Activated CD4-positive, alpha-beta T cell treated with anti-CD3 and anti-CD28 coated beads, Interleukin-2, amount 10 ng/mL, durations not matched to agents 24 days and 14 days (primary cell): ENCODE measurements at places on chromosomes 1 and 21. TPM values are rescaled to one million over a fixed set of nuclear protein-coding genes. Genes with fewer than 3 reads are reported as not detected.
A peak's percentile ranks its signal among the peaks of the same experiment; 100 is the strongest.

RIT1 gene
- 17.9 and 21.7 TPM in 2 replicates for total RNA-seq

C1orf74 gene
- total RNA-seq, result 2.4 and 3.2 TPM in 2 replicates

MROH7 gene
- 0.07 and 0.12 TPM in 2 replicates for total RNA-seq

FCRL2 gene
- not detected in 2 replicates for total RNA-seq

MAEL gene
- total RNA-seq, result not detected in 2 replicates

ARHGEF16 gene
- total RNA-seq, result not detected in 2 replicates

RAP1A gene
- 306 and 307 TPM in 2 replicates for total RNA-seq

TOR1AIP1 gene
- total RNA-seq, result 69.2 and 77.2 TPM in 2 replicates

PUSL1 gene
- 33.4 and 35.2 TPM in 2 replicates for total RNA-seq

NTMT2 gene
- not detected in 2 replicates for total RNA-seq

- H3K4me1 ChIP-seq, result peaks cover 1% of the 10 kb centered on the region
- H3K27me3 ChIP-seq, result no peaks in the 10 kb centered on the region
- DNase-seq, result no peak
Measured at GRCh38 chr1:88330201-88330600, 353.9 kb upstream of the PKN2 start.

DNA sequence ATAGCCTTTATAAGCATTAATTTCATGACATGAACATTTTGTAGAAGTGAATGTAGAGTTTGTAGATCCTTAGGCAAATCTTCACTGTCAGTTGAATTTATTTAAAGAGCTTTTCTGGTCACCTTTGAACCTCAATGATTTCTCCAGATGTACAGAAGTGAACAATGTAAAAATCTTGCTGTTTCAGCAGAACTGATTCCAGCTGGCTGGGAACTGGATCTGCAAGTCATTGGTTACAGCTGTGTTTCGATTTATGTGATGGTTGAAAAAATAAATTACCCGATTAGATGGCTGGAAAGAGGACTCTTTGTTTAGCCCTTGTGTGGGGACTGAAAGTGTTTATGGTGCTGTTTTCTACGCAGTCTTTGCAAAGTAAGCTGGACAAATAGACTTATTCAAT is 849.8 kb downstream of the USP25 start:
- no peaks in the 10 kb centered on the region for H3K36me3 ChIP-seq
- DNase-seq, result no peak
- no peak overlapping the region for H3K4me3 ChIP-seq
- no peaks in the 10 kb centered on the region for H3K4me1 ChIP-seq
- no peaks in the 10 kb centered on the region for H3K27me3 ChIP-seq

- no peaks in the 10 kb centered on the region for H3K4me1 ChIP-seq
- H3K27me3 ChIP-seq, result peaks cover 4% of the 10 kb centered on the region
- no peak for DNase-seq
- no peak overlapping the region for H3K27ac ChIP-seq
- H3K4me3 ChIP-seq, result no peak overlapping the region
Measured at GRCh38 chr1:178039891-178040290, 54.0 kb upstream of the RASAL2 start.

DNA sequence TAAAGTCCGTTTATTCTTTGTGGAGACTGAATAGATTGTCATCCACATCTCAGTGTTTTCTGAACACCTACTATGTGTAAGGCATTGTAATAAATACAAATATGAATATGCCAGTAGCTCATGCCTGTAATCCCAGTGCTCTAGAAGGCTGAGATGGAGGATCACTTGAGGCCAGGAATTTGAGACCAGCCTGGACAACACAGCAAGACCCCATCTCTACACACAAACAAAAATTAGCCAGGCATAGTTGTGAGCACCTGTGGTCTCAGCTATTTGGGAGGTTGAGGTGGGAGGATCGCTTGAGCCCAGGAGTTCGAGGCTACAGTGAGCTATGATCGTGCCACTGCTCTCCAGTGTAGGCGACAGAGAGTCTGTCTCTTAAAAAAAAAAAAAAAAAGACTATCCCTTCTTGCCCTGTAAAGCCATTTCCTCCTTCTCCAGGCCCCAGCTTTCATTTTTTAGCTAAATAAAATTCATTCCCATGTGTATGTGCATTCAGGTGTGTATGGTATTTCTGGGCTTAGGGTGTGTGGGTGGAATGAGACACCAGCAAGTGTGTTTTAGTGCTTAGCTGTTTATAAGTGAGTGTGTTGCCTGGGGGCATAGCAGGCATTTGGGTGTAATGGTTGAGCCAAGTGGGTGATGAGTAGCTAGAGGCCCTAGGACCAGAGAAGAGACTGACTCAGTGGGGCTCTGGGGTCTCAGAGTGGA is 7.8 kb downstream of the CELSR2 start:
- no peak overlapping the region for H3K27ac ChIP-seq
- no peaks in the 10 kb centered on the region for H3K36me3 ChIP-seq
- H3K4me1 ChIP-seq, result no peaks in the 10 kb centered on the region
- H3K4me3 ChIP-seq, result no peak overlapping the region

DNA sequence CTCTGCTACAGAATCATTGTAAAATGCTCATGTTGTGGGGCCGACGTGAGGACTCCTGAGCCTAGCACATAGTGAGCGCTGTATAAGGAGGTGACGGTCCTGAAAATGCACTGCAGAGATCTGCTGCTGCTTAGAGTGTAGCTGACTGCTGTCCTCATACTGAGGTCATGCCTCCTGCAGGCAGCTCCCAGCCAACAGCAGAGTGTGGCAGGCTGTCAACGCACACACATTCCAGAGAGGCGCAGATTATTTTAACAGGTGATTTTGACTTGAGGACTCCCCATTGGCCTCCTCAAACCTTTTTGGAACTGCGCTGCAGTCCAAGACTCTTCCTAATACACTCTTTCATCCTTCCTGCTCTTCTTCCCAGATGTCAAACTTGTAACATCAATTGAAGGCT is 119.8 kb upstream of the KCNJ6 start:
- no peak overlapping the region for H3K27ac ChIP-seq
- H3K36me3 ChIP-seq, result no peaks in the 10 kb centered on the region
- H3K4me1 ChIP-seq, result no peaks in the 10 kb centered on the region

GRCh38 chr1:34924759-34925555 is 4.5 kb downstream of the DLGAP3 start:
- H3K27me3 ChIP-seq, result peaks cover 56% of the 10 kb centered on the region
- H3K4me1 ChIP-seq, result peaks cover 5% of the 10 kb centered on the region
- peak; percentile 86 for DNase-seq
- H3K27ac ChIP-seq, result no peak overlapping the region
- no peak overlapping the region for H3K4me3 ChIP-seq
- no peaks in the 10 kb centered on the region for H3K36me3 ChIP-seq

DNA sequence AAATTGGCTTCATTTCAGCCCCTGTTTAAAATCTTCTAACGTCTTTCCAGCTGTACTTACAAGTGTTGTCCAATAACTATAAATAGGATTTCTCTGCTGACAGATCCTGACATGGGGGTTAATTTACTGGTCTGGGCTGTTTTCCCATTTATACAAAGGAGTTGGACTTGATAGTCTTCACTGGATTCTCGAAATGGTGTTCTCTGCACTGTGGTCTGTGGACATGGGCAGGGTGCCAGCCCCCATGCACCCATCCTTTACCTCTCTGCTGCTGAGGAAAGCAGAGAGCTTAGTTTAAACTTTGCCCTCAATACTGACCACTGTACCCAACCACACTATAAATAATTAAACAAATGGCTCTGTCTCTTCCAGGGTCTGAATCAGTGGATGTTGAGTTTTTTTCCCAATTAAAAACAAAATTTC is 5.2 kb downstream of the DIO1 start:
- no peak overlapping the region for H3K4me3 ChIP-seq
- no peak overlapping the region for H3K27ac ChIP-seq
- no peaks in the 10 kb centered on the region for H3K36me3 ChIP-seq
- no peak for DNase-seq

- H3K36me3 ChIP-seq, result peaks cover 4% of the 10 kb centered on the region
- no peak within 1 kb of the TSS for H3K27ac ChIP-seq
- no peaks in the 10 kb centered on the region for H3K4me1 ChIP-seq
- DNase-seq, result no peak
- H3K27me3 ChIP-seq, result peaks cover 20% of the 10 kb centered on the region
Measured at GRCh38 chr21:44666401-44667320, at the start of gene KRTAP12-2. Gene KRTAP12-2, minus strand, starts transcription at chr21:44666927. Its CDS starts 41 bp downstream, at chr21:44666886.

DNA sequence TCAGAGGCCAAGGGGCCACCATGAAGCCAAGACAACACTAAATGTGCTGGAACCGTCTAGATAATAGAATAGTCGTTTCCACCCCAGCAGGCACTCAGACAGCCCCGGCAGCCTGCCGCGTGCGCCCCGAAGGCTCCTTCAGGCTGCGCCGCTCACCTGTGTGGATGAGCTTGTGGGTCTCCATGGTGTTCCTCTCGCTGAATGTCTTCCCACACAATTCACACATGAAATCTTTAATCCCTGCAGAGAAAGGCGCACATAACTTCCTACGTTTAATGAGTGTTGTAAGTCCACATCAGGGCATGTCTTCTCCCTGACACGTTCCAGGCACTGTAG is 43.7 kb upstream of the RIPK4 start:
- H3K36me3 ChIP-seq, result peaks cover 32% of the 10 kb centered on the region
- peaks cover 2% of the 10 kb centered on the region for H3K4me1 ChIP-seq
- H3K4me3 ChIP-seq, result no peak overlapping the region
- no peak for DNase-seq

DNA sequence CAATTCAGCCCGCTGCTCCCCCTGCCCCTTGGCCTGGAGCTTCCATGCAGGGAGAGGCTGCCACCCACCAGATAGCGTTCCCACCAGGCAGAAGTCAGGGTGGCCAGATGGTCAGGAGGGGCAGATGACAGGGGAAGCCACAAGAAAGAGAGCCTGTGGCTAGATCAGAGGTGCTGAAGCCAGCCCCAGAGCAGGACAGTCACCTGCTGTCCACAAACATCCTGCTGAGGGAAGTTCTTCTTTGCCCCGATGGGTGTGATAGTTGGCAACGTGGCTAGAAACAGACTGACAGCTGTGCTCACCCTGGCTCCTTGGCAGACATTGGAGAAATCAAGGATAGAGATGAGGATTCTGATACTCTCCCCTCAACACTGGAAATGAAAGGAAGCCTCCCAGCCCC is 27.2 kb upstream of the SRP9 start:
- no peak overlapping the region for H3K4me3 ChIP-seq
- H3K27me3 ChIP-seq, result peaks cover 4% of the 10 kb centered on the region
- no peaks in the 10 kb centered on the region for H3K4me1 ChIP-seq

- H3K27ac ChIP-seq, result no peak overlapping the region
- peaks cover 26% of the 10 kb centered on the region for H3K27me3 ChIP-seq
Measured at GRCh38 chr1:114660238-114660637, 9.6 kb downstream of the DENND2C start.

- H3K36me3 ChIP-seq, result no peaks in the 10 kb centered on the region
- no peak for DNase-seq
- no peaks in the 10 kb centered on the region for H3K27me3 ChIP-seq
Measured at GRCh38 chr1:66282891-66283621, 250.9 kb upstream of the SGIP1 start.

GRCh38 chr1:209354840-209355165 is 228.7 kb upstream of the CAMK1G start:
- H3K27me3 ChIP-seq, result peaks cover under 1% of the 10 kb centered on the region
- DNase-seq, result no peak
- no peaks in the 10 kb centered on the region for H3K36me3 ChIP-seq

- DNase-seq, result no peak
- no peak overlapping the region for H3K27ac ChIP-seq
- H3K27me3 ChIP-seq, result no peaks in the 10 kb centered on the region
- H3K4me1 ChIP-seq, result peaks cover 17% of the 10 kb centered on the region
Measured at GRCh38 chr1:12408662-12409061, 178.8 kb downstream of the VPS13D start.

- H3K27ac ChIP-seq, result no peak overlapping the region
- H3K36me3 ChIP-seq, result no peaks in the 10 kb centered on the region
- DNase-seq, result no peak
Measured at GRCh38 chr21:28336314-28336713, 656.4 kb downstream of the LTN1 start.

DNA sequence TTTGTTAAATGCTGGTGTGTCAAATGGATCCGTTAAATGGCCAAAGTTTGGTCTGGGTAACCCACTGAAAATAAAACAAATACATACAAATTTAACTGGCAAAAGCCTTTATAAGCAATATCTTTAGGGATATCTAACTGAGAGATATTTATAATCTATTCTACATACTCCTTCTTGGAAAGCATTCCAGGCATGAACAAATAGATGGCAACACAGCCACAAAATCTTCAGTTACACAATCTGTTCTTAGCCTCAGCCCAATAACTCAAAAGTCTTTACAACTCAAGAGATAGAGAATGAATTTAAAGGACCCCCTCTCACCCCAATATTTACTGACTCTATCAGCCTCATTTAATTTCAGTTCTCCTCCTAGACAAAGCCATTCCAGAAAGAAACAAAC is 58.7 kb downstream of the NRDC start:
- no peak overlapping the region for H3K27ac ChIP-seq
- H3K36me3 ChIP-seq, result peaks cover 32% of the 10 kb centered on the region
- no peak overlapping the region for H3K4me3 ChIP-seq
- peaks cover 4% of the 10 kb centered on the region for H3K4me1 ChIP-seq
- DNase-seq, result no peak

DNA sequence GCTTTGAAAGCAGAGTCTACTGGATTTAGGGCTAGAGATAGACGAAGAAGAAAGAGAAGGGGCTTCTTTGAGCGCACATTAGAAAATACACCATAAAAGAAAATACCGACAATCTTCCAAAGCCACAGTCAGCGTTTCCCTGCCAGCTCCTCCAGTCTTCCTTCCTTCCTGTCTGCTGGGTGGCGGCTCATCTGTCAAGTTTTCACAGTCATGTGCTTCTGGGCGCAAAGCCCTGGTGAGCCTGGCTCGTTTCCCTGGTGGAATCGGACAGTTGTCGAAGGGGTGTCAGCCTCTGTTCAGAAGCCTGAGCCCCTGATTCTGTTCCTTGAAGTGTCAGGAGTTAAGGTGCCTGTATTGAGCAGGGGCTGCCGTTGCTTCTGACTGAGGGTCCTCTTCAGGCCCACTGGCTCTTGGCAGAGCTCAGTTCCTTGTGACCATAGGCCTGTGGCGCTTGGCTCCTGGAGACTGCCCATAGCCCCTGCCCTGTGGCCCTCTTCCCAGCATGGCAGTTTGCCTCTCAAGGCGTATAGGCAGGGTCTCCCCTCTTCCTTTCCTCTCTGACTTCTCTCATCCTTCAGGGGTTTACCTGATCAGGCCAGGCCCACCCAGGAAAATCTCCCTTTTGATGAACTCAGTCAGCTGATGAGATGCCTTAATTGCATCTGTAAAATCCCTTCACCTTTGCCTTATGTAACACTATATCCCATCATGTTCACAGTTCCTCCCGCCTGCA is 58.6 kb downstream of the ADARB1 start:
- H3K4me1 ChIP-seq, result peaks cover 27% of the 10 kb centered on the region
- no peak for DNase-seq
- peaks cover 4% of the 10 kb centered on the region for H3K36me3 ChIP-seq

DNA sequence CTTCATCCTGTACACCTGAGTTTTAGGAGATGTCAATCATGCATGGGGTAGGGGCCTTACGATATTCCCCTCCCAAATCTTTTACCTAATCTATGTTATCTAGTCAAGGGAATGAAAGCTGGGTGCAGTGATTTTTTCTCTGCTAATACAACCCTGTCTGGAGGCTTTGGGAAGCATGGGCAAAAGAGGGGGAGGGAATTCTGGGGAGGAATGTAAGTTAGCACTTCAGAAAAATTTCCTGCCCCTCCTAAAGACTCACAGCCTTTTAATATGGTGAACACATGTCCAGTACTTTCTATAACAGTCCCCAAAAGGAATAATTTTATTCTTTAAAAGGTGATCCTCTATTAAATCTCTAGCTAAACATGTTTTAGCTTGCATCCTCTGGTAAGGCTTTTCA is 25.6 kb upstream of the PRELP start:
- H3K27ac ChIP-seq, result no peak overlapping the region
- H3K4me1 ChIP-seq, result no peaks in the 10 kb centered on the region
- H3K27me3 ChIP-seq, result peaks cover 47% of the 10 kb centered on the region
- DNase-seq, result no peak

- no peak for DNase-seq
- no peak overlapping the region for H3K4me3 ChIP-seq
- peaks cover 4% of the 10 kb centered on the region for H3K4me1 ChIP-seq
- H3K36me3 ChIP-seq, result no peaks in the 10 kb centered on the region
- no peak overlapping the region for H3K27ac ChIP-seq
- peaks cover 27% of the 10 kb centered on the region for H3K27me3 ChIP-seq
Measured at GRCh38 chr1:204651843-204652421, 33.6 kb downstream of the LRRN2 start.
